ENCODE measurements at places on chromosomes 7 and 10. TPM values are rescaled to one million over a fixed set of nuclear protein-coding genes. Genes with fewer than 3 reads are reported as not detected.

Gene KAZALD1
- 34.6 TPM for total RNA-seq

Gene TMEM184A
- 0.64 TPM for total RNA-seq

Gene ZNF804B
- total RNA-seq = 0.07 TPM

Gene ZNF467
- total RNA-seq = 23.6 TPM

Gene PDK4
- total RNA-seq = 221 TPM

GRCh38 chr10:119705434-119705831, 20.4 kb upstream of the INPP5F start:
- no peaks in the 10 kb centered on the region for H3K27me3 ChIP-seq
- H3K4me1 ChIP-seq = no peaks in the 10 kb centered on the region
- DNase-seq = no peak

GRCh38 chr7:2559283-2559950, 638 bp downstream of the IQCE start:
- peaks cover 3% of the 10 kb centered on the region for H3K4me1 ChIP-seq
- peak overlapping the region; percentile 51 for H3K4me3 ChIP-seq
- H3K27ac ChIP-seq = peak overlapping the region; percentile 40
- H3K27me3 ChIP-seq = no peaks in the 10 kb centered on the region
- H3K36me3 ChIP-seq = no peaks in the 10 kb centered on the region
- DNase-seq = no peak

DNA sequence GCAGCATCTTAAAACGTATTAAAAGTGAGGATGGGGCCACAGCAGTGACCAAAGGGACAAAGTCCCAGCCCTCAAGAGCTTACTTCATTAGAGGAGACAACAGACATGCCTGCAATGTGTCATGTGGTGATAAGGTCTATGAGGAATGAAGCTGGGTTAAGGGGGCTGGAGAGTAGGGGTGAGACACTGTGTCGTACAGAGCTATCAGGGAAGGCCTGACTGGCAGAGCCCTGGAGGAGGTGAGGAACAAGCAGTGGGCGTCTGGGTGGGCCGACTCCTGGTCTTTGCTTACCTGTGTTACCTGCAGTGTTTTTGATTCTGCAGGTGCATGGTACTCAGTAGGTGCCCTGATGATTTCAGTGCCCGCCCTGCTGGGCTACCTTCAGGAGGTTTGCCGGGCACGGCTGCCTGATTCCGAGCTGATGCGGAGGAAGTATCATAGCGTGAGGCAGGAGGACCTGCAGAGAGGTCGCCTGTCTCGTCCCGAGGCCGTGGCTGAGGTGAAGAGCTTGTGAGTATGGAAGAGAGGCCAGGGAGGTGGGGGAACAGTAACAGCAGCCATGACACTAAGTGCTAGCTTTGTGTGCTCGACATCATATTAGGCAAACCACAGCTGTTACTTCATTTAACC, 7.6 kb downstream of the ZFYVE27 start:
- no peaks in the 10 kb centered on the region for H3K27me3 ChIP-seq
- H3K4me3 ChIP-seq = no peak overlapping the region
- H3K36me3 ChIP-seq = no peaks in the 10 kb centered on the region
- no peaks in the 10 kb centered on the region for H3K4me1 ChIP-seq

DNA sequence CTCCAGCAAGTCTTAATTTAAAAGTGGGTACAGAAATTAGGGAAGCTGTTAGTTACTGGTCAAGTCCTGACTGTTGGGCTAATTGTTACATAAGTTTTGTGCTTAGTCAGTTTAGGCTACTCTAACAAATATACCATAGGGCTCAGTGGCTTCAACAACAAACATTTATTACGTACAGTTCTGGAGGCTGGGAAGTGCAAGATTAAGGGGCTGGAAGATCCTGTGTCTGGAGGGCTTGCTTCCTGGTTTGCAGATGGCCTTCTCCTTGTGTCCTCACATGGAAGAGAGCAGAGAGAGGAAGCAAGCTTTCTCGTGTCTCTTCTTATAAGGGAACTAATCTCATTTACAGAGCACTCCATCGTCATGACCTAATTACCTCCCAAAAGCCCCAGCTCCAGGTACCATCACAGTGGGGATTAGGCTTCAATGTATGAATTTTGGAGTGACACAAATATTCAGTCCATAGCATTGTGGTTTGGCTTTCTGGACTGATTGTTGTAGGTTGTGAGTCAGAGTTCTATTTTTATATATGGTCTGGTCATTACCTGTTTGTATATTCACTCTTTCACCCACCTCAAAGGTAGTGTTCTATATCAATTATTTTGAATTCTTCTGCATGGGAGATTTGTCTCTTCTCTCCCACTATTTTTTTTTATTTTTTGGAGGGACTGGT, 17.1 kb downstream of the ST7 start:
- H3K36me3 ChIP-seq = no peaks in the 10 kb centered on the region
- no peak overlapping the region for H3K4me3 ChIP-seq
- H3K4me1 ChIP-seq = no peaks in the 10 kb centered on the region
- no peak for DNase-seq
- no peaks in the 10 kb centered on the region for H3K27me3 ChIP-seq

DNA sequence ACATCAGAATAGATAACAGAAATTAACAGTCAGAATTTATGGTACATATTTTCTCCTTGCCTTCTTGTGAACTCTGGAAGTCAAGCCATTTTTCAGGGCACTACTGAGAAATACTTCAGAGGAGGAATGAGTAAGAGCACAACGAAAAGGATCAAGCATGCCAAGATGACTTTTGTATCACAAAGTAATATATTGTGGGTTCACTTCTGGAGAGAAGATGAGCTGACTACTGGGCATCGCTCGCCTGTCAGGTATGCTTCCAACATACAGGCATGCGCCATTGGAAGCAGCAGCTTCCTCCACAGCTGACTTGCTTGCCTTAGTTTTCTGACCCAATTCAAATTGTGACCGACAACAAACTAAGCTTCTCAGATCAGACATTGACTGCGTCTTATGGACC, 137.3 kb downstream of the VTI1A start:
- DNase-seq = no peak
- H3K27me3 ChIP-seq = no peaks in the 10 kb centered on the region
- H3K27ac ChIP-seq = no peak overlapping the region
- no peaks in the 10 kb centered on the region for H3K36me3 ChIP-seq
- H3K4me3 ChIP-seq = no peak overlapping the region

GRCh38 chr7:139675127-139676125, 102.4 kb downstream of the HIPK2 start:
- H3K27ac ChIP-seq = no peak overlapping the region
- no peak overlapping the region for H3K4me3 ChIP-seq
- no peaks in the 10 kb centered on the region for H3K4me1 ChIP-seq
- DNase-seq = no peak

DNA sequence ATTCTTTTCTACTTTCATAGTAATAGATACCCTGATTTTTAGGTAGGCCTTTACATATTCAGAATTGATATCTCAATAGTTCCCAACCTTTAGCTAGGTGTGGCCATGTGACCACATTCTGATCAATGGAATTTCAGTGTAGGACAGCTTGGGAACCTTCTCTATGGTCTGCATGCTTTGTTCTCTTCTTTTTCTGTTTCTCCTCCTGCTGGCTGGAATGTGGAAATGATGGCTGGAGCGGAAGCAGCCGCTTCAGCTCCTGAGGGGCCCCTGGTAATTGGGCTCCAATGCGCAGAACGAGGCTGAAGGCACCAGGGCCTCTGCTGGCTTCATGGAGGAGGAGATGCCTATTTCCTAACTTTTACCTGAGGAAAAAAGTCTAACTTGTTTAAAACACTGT, 152.6 kb downstream of the ZMYND11 start:
- no peaks in the 10 kb centered on the region for H3K4me1 ChIP-seq
- H3K27ac ChIP-seq = no peak overlapping the region
- no peaks in the 10 kb centered on the region for H3K36me3 ChIP-seq
- no peak for DNase-seq

- DNase-seq = no peak
- no peaks in the 10 kb centered on the region for H3K36me3 ChIP-seq
- no peaks in the 10 kb centered on the region for H3K27me3 ChIP-seq
- no peaks in the 10 kb centered on the region for H3K4me1 ChIP-seq
These were observed 39.7 kb downstream of the AHCYL2 start for GRCh38 chr7:129264534-129264933.

- H3K27ac ChIP-seq = no peak overlapping the region
- H3K27me3 ChIP-seq = no peaks in the 10 kb centered on the region
- DNase-seq = no peak
- H3K4me3 ChIP-seq = no peak overlapping the region
These were observed 265.9 kb upstream of the NRP1 start for GRCh38 chr10:33600381-33600780.

- no peaks in the 10 kb centered on the region for H3K27me3 ChIP-seq
- no peaks in the 10 kb centered on the region for H3K4me1 ChIP-seq
- H3K4me3 ChIP-seq = no peak overlapping the region
- H3K27ac ChIP-seq = no peak overlapping the region
- DNase-seq = no peak
These were observed 43.4 kb upstream of the SLF2 start for GRCh38 chr10:100869399-100869798.

DNA sequence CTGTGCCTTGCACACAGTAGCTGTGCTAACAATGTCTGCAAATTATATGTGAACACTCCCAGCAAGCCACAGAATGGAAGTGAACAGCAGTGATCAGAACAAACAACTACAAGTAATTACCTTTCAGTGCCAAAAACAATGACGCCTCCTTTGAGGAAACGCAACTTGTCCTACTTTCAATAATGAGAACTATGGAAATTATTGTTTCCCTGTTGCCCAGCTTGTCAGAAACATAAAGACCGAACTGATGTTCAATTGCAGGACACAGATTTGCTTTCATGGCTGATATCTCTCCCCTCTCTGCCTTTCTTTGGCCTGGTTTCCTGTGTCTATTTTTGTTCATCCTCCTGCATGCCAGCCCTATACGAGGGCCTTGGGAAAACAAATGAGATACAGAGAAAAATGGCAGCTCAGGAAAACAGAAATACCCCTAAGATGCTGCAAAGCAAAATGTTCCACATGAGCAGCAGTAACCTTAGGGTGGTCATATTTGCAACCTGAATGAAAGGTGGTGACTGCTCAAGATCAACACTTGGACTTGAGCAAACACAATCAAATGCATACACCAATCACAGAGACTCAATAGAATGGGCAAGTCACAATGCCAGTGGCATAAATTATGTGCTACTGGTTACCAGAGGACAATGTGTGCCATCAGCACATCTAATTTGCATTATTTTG, 26.8 kb downstream of the COBL start:
- no peak for DNase-seq
- H3K27ac ChIP-seq = no peak overlapping the region
- no peaks in the 10 kb centered on the region for H3K36me3 ChIP-seq
- H3K4me3 ChIP-seq = no peak overlapping the region
- H3K27me3 ChIP-seq = no peaks in the 10 kb centered on the region

- H3K36me3 ChIP-seq = no peaks in the 10 kb centered on the region
- no peak overlapping the region for H3K4me3 ChIP-seq
- no peaks in the 10 kb centered on the region for H3K27me3 ChIP-seq
- H3K4me1 ChIP-seq = no peaks in the 10 kb centered on the region
- no peak overlapping the region for H3K27ac ChIP-seq
These were observed 13.0 kb upstream of the C1GALT1 start for GRCh38 chr7:7169296-7169695.

GRCh38 chr7:133837224-133837623, 289.9 kb upstream of the LRGUK start:
- no peak overlapping the region for H3K27ac ChIP-seq
- H3K4me3 ChIP-seq = no peak overlapping the region
- no peaks in the 10 kb centered on the region for H3K27me3 ChIP-seq
- DNase-seq = no peak

DNA sequence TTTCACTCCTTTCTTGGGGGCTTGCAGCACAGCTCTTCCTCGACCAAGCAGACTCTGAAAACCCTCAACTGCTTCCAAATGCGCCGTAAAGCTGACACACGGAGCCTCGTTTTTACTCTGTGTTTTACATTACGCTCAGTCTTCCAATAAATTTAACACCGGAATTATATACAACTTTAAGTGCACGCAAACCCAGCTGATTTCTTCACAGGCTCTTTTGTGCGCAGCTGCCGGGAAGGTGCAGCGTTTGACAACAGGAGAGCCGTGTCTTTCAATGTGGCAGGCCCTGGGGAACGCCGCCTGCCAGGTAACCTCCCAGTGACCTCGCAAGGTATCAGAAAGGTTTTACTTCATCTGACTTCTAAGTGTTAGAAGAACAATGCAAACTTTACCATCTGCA, 35.0 kb downstream of the GFRA1 start:
- DNase-seq = no peak
- no peaks in the 10 kb centered on the region for H3K27me3 ChIP-seq
- no peaks in the 10 kb centered on the region for H3K36me3 ChIP-seq
- no peak overlapping the region for H3K27ac ChIP-seq
- H3K4me3 ChIP-seq = no peak overlapping the region
